Trophoblast cell (in vitro differentiated cells and primary cell): ENCODE measurements at places on chromosomes 6 and 20.

- no peak for DNase-seq
Measured at GRCh38 chr6:34102099-34102656, 43.7 kb downstream of the GRM4 start.

DNA sequence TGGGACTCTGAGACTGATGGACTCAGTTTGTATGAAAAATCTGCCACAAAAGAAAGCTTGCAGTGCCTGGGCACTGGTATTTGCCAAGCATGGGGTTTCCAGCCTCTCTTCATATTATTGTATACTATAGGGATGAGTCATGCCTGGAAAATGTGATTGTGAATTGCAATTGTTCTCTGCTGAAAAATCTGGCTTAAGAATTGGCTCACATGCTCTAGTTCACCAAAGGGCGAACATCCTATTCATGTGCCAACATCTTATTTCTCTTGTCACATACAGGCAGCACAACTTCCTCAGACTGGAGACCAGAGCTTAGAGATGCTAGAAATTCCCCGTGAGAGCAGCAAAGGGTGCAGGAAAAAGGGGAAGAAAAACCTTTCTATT is 103.6 kb upstream of the KCNK16 start:
- DNase-seq: no peak

GRCh38 chr20:54626126-54626525 is 150.7 kb downstream of the DOK5 start:
- no peak for DNase-seq

DNA sequence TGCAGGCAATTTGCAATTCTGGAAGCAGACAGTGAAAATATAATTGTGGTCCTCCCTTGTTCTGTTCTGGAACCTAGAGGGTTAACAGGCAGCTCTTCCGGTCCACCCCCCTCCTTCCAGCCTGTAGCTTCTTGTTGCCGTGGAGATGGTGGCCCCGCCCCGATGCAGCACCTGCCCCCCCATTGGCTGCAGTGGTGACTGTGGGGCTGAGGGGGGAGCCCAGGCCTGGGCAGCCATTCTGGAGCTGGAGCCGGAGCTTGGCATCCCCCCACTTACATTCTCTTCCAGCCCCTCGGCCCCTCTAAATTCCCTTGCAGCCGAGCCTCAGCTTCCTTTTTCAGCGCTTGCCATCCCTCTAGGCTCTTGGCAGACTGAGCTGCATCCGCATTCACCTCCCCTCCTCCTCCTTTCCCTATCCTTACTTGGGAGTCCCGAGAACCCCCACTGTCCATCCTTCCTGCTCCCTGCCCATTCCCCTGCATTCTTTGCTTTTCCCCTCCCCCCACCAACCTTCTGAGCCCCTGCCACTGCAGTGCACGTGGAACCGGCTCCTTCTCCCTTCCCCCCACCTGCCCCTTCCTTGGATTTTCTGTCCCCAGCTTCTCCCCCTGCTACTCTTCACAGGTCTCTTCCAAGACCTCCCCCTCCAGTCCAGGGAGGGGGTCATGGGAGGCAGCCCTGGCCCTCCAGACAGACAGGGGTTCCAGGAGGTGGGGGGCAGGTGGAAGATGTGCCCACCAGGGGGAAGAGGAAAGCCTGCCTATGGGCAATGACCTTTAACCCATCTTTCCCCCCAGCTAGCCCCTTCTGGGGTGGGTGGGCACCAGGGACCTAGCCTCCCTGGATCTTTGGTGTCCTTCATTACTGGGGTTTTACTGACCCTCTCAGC is 11.4 kb downstream of the SYNGAP1 start:
- no peak for DNase-seq

- DNase-seq: no peak
Measured at GRCh38 chr6:3533981-3534380, 77.1 kb upstream of the SLC22A23 start.

DNA sequence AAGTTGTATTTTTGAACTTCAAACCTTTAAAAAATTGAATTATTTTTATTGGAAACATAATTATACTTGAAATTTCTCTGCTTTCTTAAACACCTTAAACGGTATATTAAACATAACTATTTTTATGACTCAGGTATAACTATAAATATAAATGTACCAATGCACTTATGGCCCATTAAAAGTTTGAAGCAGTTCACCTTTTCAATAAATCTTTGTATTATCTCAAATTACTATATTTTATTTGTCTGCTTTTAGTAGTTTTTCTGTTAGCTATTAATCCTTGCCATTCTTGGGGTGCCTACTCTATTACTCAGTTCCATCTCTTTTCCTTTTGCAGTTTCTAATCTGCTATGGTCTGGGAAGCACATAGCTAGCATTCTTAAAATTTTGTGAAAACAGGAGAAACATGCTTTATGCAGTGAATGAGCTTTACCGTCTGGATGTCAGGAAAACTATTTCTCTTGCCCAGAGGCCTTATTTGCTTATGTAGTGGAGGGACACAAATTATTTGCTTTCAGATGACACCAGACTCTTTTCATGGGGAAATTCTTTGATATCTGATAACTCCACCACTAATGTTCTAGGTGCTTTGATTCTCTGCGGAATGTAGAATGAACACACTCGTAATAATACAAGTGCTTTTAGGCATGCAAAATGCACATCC is 378.9 kb upstream of the CITED2 start:
- peak; percentile 18 for DNase-seq

DNA sequence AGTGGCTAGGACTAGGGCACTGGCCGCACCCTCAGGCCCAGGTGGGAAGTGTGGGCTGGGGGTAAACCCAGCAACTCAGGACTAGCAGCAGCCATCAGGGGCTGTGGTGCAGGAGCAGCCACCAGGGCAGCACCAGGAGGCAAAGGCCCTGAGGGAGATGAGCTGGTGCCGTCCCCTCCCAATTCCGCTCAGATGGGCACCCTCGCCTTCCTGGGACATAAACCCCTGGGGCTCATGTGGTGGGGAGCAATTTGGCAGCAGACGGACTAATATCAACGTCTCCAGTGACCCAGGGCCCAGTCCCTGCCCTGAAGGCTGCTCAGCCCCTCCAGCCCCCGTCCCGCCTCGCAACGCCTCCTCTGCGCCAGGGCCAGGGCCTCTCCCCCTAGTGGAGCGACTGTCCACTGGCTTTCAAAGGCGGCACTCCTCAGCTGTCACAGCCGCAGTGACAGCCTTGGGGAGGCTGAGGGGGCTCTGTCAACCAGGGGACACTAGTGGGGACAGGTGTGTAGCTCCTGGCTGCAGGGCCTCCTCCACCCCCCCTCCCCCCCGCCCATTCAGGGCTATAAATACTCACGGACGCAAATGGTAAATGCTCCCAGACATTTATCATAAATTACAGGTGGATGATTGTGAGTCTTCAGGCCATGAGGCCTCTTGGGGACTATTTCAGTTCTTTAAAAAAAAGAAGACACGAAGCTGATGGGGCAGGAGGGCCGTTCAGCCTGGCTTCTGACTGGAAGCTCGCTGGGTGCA is 349.9 kb downstream of the ZFAND3 start:
- DNase-seq: no peak

DNA sequence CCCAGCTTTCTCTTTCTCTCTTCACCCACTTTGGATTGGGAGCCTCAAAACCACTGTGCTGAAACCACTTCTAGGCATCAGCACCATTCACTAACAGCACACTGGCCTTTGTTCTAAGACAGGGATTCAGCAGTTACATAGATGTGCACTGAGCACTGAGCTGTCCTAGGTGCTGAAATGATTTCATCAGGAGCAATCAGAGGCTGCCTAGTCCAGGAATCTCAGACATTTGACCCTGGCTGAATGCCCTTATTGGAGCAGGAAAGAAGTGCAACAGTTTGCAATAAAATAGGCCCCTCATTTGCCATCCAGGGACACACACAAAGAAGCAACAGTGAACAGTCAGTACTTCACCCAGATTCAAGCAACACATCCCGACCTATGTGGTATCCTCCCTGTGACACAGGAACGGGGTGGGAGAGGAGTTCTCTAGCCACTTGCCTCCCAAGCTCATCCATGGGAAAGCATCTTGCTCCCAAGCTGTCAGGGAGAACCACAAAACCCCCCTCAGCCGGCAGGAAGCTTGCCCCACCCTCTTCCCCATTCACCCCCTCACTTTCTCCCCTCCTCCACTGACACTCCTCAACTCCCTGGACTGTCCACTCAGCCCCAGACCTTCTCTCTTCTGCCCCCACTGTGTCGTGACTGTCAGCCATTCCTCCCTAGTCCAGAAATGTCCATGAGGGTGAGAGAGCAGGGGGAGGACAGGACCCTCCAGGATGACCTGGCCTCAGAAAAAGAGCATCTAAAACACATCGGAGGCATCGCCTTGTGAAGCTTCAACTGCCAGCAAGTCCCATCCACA is 304.4 kb downstream of the PREX1 start:
- peak; percentile 83 for DNase-seq

GRCh38 chr6:45187836-45188235 is 140.3 kb upstream of the RUNX2 start:
- no peak for DNase-seq

DNA sequence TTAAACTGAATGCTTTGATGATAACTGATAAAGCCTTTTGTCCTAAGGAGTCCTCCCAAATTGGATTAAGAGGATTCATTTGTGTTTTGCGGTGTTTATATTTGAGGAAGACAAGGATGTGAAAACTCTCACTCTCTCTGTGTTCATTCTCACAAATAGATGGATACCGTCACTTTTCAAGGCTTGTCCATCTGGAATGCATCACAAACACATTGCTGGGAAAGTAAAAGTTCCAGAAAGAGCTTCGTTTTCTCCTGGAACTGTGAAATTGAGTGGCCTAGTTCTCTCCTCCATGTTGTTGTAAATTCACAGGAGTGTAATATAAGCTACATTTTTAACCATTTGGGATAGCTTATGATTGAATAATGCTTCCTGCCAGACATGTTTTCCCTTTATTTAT is 581.6 kb upstream of the FLRT3 start:
- DNase-seq: no peak

- no peak for DNase-seq
Measured at GRCh38 chr20:9269280-9269971, 200.5 kb downstream of the PLCB4 start.

- DNase-seq: no peak
Measured at GRCh38 chr6:530425-530824, 126.5 kb downstream of the HUS1B start.

DNA sequence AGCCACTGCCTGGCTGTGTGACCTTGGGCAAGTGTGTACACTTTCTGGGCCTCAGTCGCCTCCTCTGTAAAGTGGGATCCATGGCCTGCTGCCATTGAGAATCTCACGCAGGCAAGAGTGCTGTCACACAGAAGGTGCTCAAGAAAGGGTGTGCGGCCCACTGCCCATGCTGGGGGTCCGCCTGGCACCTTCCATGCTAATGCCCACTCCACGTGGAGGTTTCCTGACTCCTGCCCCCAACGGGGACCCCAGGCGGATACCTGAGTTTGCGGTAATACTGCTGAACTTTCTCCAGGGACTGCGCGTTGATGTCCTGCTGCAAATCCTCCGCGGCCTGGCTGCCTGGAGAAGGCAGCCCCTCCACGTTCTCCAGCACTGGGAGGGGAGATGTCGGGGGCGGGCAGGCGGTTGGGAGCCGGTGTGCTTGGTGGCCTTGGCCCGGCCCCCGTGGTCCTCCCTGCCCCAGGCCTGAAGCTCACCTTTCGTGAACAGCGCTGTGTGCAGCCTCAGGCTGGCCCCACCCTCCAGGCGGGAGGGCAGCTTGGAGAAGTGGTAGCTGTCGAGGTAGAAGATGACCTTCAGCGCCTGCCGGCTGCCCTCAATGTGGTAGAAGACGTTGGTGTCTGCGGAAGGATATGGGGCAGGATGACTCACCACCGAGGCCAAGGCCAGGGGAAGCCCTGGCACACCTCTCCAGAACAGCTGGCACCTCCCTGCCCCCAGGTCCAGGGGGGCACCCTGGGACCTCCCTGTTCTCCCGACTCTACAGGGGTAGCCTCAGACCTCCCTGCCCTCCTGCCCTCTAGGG is 195.6 kb downstream of the PREX1 start:
- no peak for DNase-seq

GRCh38 chr6:75402296-75402695 is 91.3 kb downstream of the FILIP1 start:
- DNase-seq: peak; percentile 58

DNA sequence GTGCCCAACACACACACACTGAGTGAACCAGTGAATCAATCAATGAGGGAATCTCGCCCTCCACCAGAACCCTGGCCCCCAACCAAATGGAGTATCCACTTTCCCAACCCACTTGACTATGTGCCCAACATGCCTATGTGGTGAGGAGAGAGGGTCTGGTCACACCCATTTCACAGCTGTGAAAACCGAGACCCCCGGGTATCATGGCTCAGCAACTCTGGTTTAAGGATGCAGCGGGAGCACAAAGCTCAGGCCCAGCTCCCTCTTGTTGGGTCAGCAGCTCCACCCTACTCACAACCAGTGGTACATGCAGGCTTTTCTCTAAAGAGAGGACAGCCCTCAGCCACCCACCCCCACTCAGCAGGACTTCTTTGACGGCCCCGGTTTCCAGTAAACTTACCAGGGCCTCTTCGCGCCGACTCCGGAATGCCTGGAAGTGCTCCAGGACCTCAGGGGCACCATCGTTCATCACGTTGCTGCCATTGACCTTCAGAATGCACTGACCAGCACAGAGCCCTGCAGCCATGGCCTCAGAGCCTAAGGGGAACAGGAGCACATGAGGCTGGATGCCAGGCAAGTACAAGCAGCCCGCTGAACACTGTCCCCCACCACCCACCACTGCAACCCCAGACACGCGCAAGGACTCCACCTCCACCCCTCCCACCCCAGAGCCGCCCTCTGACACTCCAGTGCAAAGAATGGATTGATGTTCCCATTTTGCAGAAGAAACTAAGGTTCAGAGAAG is 174.7 kb downstream of the PREX1 start:
- DNase-seq: no peak

DNA sequence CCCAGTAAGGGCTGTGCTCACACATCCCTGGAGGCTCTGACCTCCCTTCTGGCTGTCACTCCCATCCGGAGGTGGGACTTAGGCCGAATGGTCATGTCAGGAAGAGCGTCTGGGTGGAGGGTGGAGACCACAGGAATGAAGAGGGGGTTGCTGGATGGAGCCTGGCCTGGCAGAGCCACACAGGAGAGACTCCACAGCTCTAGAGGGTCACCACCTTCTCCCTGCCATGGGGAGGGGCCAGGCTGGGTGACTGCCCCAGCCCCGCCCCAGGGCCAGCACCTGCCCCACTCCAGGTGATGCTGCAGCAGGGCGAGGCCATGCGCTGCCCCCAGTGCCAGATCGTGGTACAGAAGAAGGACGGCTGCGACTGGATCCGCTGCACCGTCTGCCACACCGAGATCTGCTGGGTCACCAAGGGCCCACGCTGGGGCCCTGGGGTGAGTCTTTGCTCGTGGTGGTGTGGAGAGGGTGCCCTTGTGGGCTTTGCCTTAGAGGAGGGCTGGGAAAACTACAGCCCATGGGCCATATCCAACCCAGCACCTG is 20.6 kb downstream of the RBCK1 start:
- DNase-seq: no peak

DNA sequence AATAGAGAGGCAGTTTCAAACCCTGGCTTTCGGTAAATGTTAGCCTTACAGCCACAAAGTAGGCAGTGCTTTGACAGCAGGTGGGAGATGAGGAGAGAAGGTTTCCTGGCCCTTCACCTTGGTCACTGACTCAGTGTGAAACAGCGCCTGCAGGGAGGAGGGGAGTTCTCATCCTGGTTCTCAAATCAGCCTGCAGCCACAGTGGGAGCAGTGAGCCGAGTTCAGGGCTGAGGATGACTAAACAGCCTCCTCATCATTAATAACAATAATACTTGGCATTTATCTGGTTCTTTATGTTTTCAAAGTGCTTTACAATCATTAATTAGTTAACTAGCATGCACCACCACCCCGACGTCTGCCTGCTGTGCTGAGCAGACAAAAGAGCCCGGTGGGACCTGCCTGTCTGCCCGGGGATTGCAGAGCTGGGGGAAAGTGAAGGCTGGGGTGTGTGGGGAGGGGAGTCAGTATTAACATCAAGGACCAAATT is 59.6 kb downstream of the PRDM1 start:
- DNase-seq: no peak

GRCh38 chr6:36578030-36578429 is 16.1 kb upstream of the SRSF3 start:
- peak; percentile 44 for DNase-seq
